Right ventricle myocardium inferior (tissue), 1 donor: ENCODE measurements at places on chromosomes 12 and 14. TPM values are rescaled to one million over a fixed set of nuclear protein-coding genes. Genes with fewer than 3 reads are reported as not detected.

GLI1 gene
- 0.92 TPM for total RNA-seq

B4GALNT3 gene
- total RNA-seq: 36.6 TPM

ZNF385A gene
- 11.6 TPM for total RNA-seq

ZBTB42 gene
- total RNA-seq: 5.6 TPM

SERPINA3 gene
- 112 TPM for total RNA-seq

DTX1 gene
- 3.7 TPM for total RNA-seq

LALBA gene
- not detected for total RNA-seq

CDK2 gene
- total RNA-seq: 11.6 TPM

TAS2R30 gene
- 0.27 TPM for total RNA-seq
